ENCODE measurements at places on chromosomes 7 and 10. TPM values are rescaled to one million over a fixed set of nuclear protein-coding genes. Genes with fewer than 3 reads are reported as not detected.

DNA sequence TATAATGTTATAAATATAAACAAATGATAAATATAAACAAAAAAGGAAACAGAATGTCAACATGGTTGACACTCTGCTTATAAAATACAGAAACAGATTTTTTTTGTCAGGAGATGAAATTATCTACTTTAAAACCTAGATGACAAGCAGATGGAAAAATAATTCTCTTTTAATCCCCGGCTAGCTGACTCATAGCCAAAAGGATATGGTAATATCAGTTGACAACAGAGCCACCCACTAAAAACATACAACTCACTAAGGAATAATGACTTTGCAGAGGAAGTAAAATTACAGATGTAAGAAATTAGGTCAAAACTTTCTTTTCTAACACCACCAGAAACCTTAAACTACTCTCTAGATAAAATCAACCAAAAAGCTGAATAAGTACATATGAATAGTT is 131.1 kb upstream of the ABCB5 start:
- H3K36me3 ChIP-seq, result no peaks in the 10 kb centered on the region
- no peak overlapping the region for H3K4me3 ChIP-seq
- H3K27me3 ChIP-seq, result no peaks in the 10 kb centered on the region
- no peak for DNase-seq
- no peak overlapping the region for H3K27ac ChIP-seq
- H3K4me1 ChIP-seq, result no peaks in the 10 kb centered on the region

DNA sequence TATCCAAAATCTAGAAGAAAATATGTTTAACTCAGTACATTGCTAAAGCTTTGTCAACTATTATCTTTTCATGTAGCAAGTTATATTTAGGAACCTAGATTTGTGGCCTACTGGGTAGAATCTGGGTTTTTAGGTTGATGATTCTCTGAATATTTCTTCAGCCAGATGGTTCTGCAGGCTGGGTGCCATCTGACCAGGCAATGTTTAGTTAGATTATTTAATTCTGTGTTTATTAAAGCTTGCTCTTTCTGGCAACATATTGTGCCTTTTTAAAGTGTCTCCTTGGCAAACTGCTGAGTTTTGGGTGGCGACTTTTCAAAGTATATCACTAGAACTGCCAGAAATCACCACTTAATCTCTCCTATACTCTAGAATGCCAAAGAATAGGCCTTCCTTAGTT is 114.1 kb downstream of the LHFPL3 start:
- H3K27me3 ChIP-seq, result no peaks in the 10 kb centered on the region
- no peaks in the 10 kb centered on the region for H3K36me3 ChIP-seq
- H3K4me3 ChIP-seq, result no peak overlapping the region
- no peak overlapping the region for H3K27ac ChIP-seq
- no peaks in the 10 kb centered on the region for H3K4me1 ChIP-seq

- H3K27ac ChIP-seq, result no peak overlapping the region
- no peak overlapping the region for H3K4me3 ChIP-seq
- no peaks in the 10 kb centered on the region for H3K27me3 ChIP-seq
- DNase-seq, result no peak
- H3K4me1 ChIP-seq, result no peaks in the 10 kb centered on the region
Measured at GRCh38 chr10:113310347-113310746, 242.5 kb upstream of the HABP2 start.

DNA sequence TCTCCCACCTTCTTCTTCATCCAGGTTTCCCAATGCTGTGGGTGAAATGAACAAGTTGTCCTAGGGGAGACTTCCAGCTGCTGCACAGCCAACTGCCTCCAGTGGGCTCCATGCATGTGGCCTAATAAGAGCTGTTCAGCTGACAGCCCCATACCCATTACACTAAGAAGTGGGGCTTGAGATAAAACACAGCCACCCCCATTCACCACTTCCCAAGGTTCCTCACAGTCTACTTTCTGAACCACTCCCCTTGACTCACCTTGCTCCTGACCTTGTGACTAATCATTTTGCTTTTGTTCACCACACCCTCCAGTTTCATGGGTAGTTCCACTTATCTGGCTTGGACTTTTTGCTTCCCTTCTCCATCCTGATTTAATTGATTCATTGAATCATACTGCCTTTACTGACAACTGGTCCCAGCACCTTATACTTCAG is 119.3 kb downstream of the CABCOCO1 start:
- H3K27ac ChIP-seq, result no peak overlapping the region
- H3K36me3 ChIP-seq, result no peaks in the 10 kb centered on the region
- no peaks in the 10 kb centered on the region for H3K4me1 ChIP-seq
- no peaks in the 10 kb centered on the region for H3K27me3 ChIP-seq

DNA sequence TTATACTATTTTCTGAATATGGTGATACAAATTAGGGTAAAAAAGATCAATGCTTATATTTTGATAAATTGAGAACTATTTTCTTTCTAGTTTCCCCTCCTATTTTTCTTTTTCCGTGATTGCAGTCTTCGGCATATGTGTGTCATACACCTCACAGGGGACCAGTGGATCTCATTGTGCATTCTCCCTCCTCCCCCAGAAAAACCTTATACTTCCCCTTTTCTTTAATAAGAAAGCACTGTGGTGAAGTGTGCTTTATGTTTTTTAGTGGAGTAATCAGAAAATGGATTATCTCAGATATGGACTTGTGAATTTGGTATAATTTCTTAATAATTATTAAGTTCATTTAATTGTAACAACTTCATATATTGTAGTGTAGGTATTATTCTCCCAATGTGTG is 72.8 kb downstream of the BICC1 start:
- no peak overlapping the region for H3K27ac ChIP-seq
- H3K36me3 ChIP-seq, result no peaks in the 10 kb centered on the region
- no peak overlapping the region for H3K4me3 ChIP-seq
- DNase-seq, result no peak
- no peaks in the 10 kb centered on the region for H3K4me1 ChIP-seq
- no peaks in the 10 kb centered on the region for H3K27me3 ChIP-seq

CALML5 gene
- total RNA-seq, result not detected

- H3K27ac ChIP-seq, result no peak overlapping the region
- H3K4me3 ChIP-seq, result no peak overlapping the region
- no peak for DNase-seq
- no peaks in the 10 kb centered on the region for H3K4me1 ChIP-seq
- H3K36me3 ChIP-seq, result no peaks in the 10 kb centered on the region
- no peaks in the 10 kb centered on the region for H3K27me3 ChIP-seq
Measured at GRCh38 chr7:142562688-142563087, 186.6 kb upstream of the PRSS1 start.

DNA sequence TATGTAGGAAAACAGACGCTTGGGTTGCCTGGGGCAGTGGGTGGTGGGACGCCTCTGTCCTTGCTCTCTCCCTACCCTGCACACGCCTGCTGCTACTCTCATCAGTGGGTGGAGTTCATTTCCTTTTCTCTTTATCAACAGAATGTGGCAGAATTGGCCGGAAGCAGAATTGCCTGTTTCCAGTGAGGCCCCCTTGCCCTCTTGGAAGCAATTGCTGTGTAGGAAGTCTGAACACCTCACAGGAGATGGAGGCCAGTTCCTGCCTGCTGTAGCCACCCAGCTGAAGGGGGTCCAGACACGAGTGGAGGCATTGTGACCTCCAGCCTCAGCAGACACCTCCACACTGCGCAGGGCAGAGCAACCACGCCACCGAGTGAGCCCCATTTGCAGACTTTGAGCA is 331.6 kb upstream of the ZNF32 start:
- H3K36me3 ChIP-seq, result no peaks in the 10 kb centered on the region
- H3K27me3 ChIP-seq, result no peaks in the 10 kb centered on the region
- no peaks in the 10 kb centered on the region for H3K4me1 ChIP-seq
- DNase-seq, result no peak
- H3K4me3 ChIP-seq, result no peak overlapping the region

DNA sequence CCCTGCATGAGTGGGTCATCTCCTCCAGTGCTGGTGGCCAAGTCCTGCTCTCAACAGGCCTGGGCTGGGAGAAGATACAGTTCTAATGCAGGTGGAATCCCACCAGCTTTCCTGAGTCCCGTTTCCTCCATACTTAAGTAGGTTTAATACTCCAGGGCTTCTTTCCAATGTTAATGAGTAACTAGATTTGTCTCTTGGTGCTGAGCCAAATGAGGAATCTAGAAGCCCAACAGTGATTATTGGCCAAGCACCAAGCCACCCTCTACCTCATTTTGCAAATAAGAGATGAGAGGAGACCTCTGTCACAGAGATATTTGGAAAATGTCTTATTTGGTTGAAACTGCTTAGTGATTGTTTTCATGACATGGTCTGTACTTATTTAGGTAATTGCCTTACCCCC is 37.1 kb downstream of the STARD3NL start:
- peaks cover 15% of the 10 kb centered on the region for H3K36me3 ChIP-seq
- no peak for DNase-seq
- no peaks in the 10 kb centered on the region for H3K27me3 ChIP-seq
- peaks cover 22% of the 10 kb centered on the region for H3K4me1 ChIP-seq
- no peak overlapping the region for H3K4me3 ChIP-seq
- peak overlapping the region; percentile 10 for H3K27ac ChIP-seq

GRCh38 chr7:35329026-35329425 is 75.1 kb upstream of the TBX20 start:
- H3K27ac ChIP-seq, result no peak overlapping the region
- no peaks in the 10 kb centered on the region for H3K27me3 ChIP-seq
- H3K36me3 ChIP-seq, result no peaks in the 10 kb centered on the region
- no peak for DNase-seq
- no peaks in the 10 kb centered on the region for H3K4me1 ChIP-seq

- DNase-seq, result no peak
- H3K4me1 ChIP-seq, result peaks cover 20% of the 10 kb centered on the region
- peaks cover 61% of the 10 kb centered on the region for H3K27me3 ChIP-seq
- H3K4me3 ChIP-seq, result peak overlapping the region; percentile 57
- peak overlapping the region; percentile 37 for H3K27ac ChIP-seq
Measured at GRCh38 chr10:116271593-116272439, 1.2 kb downstream of the GFRA1 start.

MDH2 gene
- total RNA-seq, result 344 TPM

DNA sequence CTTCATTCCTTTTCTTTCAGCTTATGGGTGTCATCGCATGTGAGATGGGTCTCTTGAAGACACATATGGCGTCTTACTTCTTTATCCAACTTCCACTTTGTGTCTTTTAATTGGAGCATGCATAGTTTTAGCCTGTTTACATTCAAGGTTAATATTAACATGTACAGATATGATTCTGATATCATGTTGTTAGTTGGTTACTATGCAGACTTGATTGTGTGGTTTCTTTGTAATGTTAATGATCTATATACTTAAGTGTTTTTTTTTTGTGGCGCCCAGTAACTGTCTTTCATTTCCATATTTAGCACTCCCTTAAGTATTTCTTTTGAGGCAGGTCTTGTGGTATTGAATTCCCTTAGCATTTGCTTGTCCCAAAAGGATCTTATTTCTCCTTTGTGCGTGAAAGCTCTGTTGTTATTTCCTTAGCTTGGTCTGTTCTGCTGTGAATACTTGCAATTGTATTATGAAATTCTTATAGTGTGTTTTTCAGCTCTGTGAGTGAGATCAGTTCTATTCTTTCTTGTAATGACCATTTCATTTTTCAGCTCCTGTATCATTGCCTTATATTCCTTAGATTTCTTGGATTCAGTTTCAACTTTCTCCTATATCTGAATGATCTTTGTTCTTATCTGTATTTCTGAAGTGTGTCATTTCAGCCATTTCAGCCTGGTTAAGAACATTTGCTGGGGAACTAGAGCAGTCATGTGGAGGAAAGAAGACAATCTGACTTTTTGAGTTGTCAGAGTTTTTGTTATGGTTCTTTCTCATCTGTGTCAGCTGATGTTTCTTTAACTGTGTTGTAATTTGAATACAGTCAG is 88.4 kb downstream of the ABCA13 start:
- no peak overlapping the region for H3K27ac ChIP-seq
- no peak overlapping the region for H3K4me3 ChIP-seq
- H3K4me1 ChIP-seq, result no peaks in the 10 kb centered on the region
- no peak for DNase-seq
- no peaks in the 10 kb centered on the region for H3K27me3 ChIP-seq
- no peaks in the 10 kb centered on the region for H3K36me3 ChIP-seq

GRCh38 chr10:12490963-12491362 is 141.6 kb downstream of the CAMK1D start:
- no peaks in the 10 kb centered on the region for H3K4me1 ChIP-seq
- H3K36me3 ChIP-seq, result no peaks in the 10 kb centered on the region
- no peak for DNase-seq
- no peaks in the 10 kb centered on the region for H3K27me3 ChIP-seq
- H3K27ac ChIP-seq, result no peak overlapping the region

GRCh38 chr7:98681511-98681910 is 64.4 kb downstream of the NPTX2 start:
- DNase-seq, result no peak
- no peaks in the 10 kb centered on the region for H3K27me3 ChIP-seq
- H3K27ac ChIP-seq, result no peak overlapping the region
- no peaks in the 10 kb centered on the region for H3K4me1 ChIP-seq

GRCh38 chr10:87816163-87816897 is 1.7 kb downstream of the ATAD1 start:
- DNase-seq, result no peak
- peaks cover 12% of the 10 kb centered on the region for H3K36me3 ChIP-seq
- peak overlapping the region; percentile 93 for H3K4me3 ChIP-seq
- peaks cover 39% of the 10 kb centered on the region for H3K4me1 ChIP-seq
- H3K27ac ChIP-seq, result peak overlapping the region; percentile 96
- no peaks in the 10 kb centered on the region for H3K27me3 ChIP-seq

OR2A1 gene
- total RNA-seq, result not detected

FGFR2 gene
- 0.22 TPM for total RNA-seq

Measured in gastrocnemius medialis (tissue), 4 donors.